ENCODE measurements at places on chromosomes 13 and 19.

DNA sequence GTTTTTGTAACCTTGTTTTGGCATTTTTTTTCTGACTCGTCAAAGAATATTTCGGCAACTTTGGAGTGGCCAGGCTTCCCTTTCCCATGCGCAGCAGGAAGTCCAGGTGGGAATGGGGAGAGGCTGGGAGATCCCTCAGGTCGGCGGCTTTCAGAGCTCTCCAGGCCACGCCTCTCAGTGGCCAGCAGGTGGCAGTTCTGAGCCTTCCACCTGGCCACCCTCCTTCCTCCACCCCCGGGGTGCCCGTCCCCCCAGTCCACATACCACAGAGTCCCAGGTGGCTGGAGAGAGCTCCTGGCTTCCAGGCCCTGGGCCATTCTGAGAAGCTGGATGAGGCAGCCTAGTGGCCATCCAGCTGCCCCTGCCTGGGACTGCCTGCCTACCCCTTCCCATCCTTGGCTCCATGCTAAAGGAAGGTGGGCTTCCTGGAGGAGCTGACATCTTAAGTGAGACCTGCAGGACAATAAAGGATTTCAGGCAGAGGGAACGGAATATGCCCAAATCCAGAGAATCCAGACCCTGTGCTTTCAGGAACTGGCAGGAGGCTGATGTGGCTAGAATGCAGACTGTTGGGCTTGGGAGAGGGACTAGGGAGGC, 46.3 kb downstream of the CCNE1 start:
- DNase-seq, result no peak

DNA sequence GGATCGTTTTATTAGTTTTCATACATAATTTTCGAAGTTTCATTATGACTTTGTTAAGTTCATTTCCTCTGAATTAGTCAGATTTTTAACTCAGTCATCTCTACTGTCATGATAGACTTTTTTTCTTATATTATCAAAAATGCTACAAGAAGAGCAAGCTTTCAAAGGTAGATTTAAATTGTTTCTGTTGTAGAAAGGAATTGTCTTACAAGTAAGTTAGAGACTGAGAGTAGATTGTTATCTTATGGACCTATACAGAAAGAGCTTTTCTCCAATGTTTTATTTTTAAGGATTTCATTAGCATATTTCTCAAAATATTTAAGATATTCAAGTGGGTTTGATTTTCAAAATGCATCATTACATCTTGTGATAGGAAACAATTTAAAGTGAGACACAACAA, 2.7 kb downstream of the MAB21L1 start:
- no peak for DNase-seq

GRCh38 chr19:743168-743687, 7.7 kb upstream of the MISP start:
- no peak for DNase-seq

DNA sequence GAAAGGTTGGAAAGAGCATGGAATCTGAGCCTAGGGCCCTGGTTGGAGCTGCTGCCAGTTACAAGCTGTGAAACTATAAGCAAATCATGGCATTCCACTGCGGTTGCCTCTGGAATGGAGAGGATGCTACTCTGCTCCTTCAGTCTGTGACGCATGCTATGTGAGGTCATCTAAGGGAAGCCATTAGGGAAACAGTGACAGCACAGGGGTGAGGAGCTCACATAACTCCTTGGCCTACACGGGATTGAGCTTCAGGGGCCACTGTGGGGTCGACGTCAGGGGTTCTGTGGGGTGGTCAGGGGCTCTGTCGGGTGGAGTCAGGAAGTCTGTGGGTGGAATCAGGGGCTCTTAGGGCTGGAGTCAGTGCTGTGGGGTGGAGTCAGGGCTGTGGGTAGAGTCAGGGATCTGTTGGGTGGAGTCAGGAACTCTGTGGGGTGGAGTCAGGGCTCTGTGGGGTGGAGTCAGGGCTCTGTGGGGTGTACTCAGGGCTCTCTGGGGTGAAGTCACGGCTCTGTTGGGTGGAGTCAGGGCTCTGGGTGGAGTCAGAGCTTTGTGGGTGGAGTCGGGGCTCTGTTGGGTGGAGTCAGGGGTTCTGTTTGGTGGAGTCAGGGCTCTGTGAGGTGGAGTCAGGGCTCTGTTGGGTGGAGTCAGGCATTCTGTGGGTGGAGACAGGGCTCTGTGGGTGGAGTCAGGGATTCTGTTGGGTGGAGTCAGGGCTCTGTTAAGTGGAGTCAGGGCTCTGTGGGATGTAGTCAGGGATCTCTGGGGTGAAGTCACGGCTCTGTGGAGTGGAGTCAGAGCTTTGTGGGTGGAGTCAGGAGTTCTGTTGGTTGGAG, 35.8 kb upstream of the MEDAG start:
- peak; percentile 45 for DNase-seq

DNA sequence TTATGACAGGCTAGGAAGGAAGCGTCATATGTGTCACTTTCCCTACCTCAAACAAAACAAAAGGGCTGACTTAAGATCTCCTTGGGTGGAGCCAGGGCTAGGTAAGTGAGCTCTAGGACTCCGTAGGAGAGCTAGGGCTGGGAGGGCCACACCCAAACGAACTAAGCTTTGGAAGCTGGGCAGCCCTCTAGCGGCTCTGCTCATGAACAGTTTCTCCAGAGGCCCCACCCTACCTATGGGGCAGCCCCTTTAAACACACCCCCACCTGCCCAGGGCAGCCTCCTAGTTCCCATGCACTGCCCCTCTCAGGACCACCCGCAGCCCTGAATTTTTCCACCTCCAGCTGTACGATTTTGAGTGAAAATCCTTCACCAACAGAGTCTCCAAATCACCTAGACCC, 3.5 kb downstream of the PEG3 start:
- no peak for DNase-seq

DNA sequence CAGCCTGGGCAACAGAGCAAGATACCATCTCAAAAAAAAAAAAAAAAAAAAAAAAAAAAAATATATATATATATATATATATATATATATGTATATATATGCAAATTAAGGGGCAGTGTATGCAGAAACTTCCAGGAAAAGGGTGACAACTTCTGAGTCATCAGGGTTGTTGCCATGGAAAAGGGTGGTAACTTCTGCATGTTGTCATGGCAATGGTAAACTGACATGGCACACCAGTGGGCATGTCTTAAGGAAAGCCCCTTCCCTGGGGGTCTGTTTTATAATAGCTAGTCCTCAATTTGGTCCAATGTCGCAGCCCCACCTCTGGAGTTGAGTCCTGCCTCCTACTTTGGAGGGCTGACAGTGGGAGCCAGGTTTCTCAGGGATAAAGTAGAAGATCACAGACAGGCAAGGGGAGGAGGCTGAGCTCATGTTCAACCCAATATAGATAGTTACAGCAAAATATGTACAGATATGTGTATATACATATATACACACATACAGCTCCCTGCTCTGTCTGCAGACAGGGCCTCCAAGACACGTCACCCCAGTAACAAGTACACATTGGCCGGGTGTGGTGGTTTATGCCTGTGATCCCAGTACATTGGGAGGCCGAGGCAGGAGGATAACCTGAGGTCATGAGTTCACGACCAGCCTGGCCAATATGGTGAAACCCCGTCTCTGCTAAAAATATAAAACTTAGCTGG, 7.2 kb upstream of the FCHO1 start:
- no peak for DNase-seq

GRCh38 chr19:5559804-5560133, 8.0 kb downstream of the TINCR start:
- no peak for DNase-seq

GRCh38 chr13:33340631-33341030, 55.1 kb upstream of the STARD13 start:
- DNase-seq, result no peak

- DNase-seq, result no peak
Measured at GRCh38 chr19:58409010-58409790, 751 bp downstream of the ZNF584 start.

DNA sequence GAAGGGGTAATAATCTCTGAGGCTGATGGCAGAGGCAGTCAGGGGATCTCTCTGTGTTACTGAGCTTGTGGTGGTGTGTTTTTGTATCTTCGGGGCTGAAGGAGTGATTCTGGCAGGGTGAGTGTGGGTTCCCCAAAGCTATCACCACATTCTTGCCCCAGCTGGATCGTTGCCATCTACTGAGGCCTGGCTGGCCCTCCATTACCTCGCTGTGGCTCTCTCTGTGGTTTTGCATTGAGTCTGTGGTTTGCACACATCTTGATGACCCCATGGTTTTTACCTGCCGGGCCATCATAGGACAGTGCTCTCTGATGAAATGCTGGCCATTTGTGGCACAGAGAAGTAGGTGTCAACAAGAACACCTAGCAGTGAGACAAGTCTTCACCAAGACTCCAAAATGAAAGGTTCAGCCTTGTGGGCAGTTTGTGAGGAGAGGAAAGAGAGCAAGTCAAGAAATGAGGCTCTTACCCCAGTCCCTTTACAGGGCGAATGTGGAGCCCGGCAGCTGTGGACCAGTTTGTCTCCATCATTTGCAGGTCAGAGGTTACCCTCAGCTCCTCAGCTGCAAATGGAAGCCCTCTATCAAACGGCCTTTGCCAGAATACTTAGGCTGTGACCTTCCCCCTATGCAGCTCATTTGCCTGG, 69.0 kb upstream of the NPAS1 start:
- no peak for DNase-seq

GRCh38 chr19:15439078-15439799, 10.5 kb downstream of the WIZ start:
- no peak for DNase-seq

DNA sequence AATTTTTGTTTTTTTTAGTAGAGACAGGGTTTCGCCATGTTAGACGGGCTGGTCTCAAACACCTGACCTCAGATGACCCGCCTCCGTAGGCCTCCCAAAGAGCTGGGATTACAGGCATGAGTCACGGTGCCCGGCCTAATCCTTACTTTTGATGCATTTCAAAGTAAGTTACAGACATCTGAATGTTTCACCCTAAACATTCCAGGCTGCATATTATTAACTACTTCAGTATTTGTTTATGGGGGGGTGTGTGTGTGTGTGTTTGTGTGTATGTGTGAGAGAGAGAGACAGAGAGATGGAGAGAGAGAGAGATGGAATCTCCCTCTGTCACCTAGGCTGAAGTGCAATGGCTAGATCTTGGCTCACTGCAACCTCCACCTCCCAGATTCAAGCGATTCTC, 13.1 kb downstream of the SULT2B1 start:
- no peak for DNase-seq

- DNase-seq, result no peak
Measured at GRCh38 chr19:29445246-29445645, 80.5 kb upstream of the VSTM2B start.

DNA sequence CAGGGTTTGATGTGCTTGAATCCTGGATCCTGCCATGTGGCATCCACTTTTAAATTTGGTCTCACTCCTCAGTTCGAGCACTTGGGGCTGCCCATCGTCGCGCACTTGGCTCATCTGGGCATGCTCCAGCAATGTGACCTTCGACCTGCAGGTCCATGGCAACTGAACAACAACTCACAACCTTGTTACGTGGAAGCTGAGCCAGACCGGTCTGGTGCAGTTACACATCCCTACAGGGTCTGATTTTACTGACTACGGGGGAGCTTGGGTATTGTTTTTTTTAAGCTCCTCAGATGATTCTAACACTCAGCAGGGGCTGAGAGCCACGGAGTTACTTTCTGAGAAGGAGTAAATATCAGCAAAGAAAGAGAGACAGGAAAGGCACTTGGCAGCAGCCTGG, 769.6 kb downstream of the UQCRFS1 start:
- DNase-seq, result peak; percentile 11

GRCh38 chr19:48815870-48816501, 5.2 kb upstream of the BCAT2 start:
- DNase-seq, result no peak

- peak; percentile 21 for DNase-seq
Measured at GRCh38 chr13:65913173-65913572, 1317.0 kb downstream of the PCDH9 start.

GRCh38 chr19:12838886-12839756, 806 bp downstream of the MAST1 start:
- DNase-seq, result no peak

- no peak for DNase-seq
Measured at GRCh38 chr13:21538753-21539152, 65.2 kb downstream of the MICU2 start.

DNA sequence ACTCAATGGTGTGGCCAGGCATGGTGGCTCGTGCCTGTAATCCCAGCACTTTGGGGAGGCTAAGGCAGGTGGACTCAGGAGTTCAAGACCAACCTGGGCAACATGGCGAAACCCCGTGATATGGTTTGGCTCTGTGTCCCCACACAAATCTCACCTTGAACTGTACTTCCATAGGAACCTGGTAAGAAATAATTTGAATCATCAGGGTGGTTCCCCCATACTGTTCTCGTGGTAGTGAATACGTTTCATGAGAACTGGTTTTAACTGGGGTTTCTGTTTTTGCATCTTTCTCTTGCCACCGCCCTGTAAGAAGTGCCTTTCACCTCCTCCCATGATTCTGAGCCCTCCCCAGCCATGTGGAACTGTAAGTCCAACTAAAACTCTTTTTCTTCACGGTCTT, 49.6 kb downstream of the USP12 start:
- no peak for DNase-seq
